ENCODE measurements at places on chromosomes 2 and 18.
A peak's percentile ranks its signal among the peaks of the same experiment; 100 is the strongest.

GRCh38 chr2:239278941-239279365 is 121.9 kb downstream of the HDAC4 start:
- H3K4me3 ChIP-seq = no peak overlapping the region
- no peaks in the 10 kb centered on the region for H3K36me3 ChIP-seq
- DNase-seq = peak; percentile 59
- no peaks in the 10 kb centered on the region for H3K4me1 ChIP-seq
- no peak overlapping the region for H3K27ac ChIP-seq
- H3K27me3 ChIP-seq = no peaks in the 10 kb centered on the region

DNA sequence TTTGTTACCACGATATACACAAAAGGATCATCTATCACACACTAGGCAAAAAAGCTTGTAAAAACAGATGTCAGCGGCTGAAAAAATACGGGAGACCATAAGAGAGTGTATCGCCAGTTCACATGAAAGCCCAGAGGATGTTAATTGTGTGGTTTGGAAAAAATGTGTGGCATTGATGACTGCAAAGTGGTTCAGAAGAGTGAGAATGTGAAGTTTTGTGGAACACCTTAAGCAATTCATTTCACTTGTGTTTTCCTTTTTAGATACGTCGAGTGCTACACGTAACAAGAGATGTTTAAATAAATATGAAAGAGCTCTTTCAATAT is 61.7 kb upstream of the DAPL1 start:
- H3K27ac ChIP-seq = no peak overlapping the region
- no peak for DNase-seq
- no peaks in the 10 kb centered on the region for H3K4me1 ChIP-seq
- H3K27me3 ChIP-seq = no peaks in the 10 kb centered on the region
- H3K36me3 ChIP-seq = no peaks in the 10 kb centered on the region

GRCh38 chr18:10487154-10487553 is 32.7 kb downstream of the APCDD1 start:
- no peaks in the 10 kb centered on the region for H3K27me3 ChIP-seq
- H3K4me1 ChIP-seq = no peaks in the 10 kb centered on the region
- no peak overlapping the region for H3K4me3 ChIP-seq
- H3K36me3 ChIP-seq = peaks cover 3% of the 10 kb centered on the region
- H3K27ac ChIP-seq = no peak overlapping the region

DNA sequence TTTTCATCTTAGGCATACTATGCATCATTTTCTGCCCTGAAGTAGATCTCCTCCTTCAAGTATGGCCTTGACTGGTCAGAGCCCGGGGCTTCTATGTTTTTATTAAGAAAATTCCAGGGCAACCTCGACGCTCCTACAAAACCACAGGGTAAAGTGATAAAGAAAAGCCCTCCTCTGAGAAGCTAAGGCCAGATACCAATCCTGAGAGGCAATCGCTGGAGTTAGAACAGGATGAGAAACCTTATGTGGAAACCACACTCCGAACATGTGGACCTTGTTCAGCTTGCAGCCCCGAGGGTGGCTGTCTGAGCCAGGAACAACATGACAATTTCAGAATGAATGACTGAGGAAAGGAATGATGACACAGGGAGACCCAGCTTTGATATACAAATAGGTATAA is 35.6 kb downstream of the RMC1 start:
- peaks cover 4% of the 10 kb centered on the region for H3K36me3 ChIP-seq
- H3K27ac ChIP-seq = no peak overlapping the region
- no peak for DNase-seq
- no peak overlapping the region for H3K4me3 ChIP-seq
- H3K27me3 ChIP-seq = no peaks in the 10 kb centered on the region
- H3K4me1 ChIP-seq = no peaks in the 10 kb centered on the region

- H3K4me3 ChIP-seq = no peak overlapping the region
- no peaks in the 10 kb centered on the region for H3K4me1 ChIP-seq
- H3K36me3 ChIP-seq = no peaks in the 10 kb centered on the region
Observed at GRCh38 chr18:54775686-54776085, 52.6 kb upstream of the RAB27B start.

- H3K4me3 ChIP-seq = no peak overlapping the region
- H3K4me1 ChIP-seq = peaks cover 6% of the 10 kb centered on the region
- H3K36me3 ChIP-seq = no peaks in the 10 kb centered on the region
- no peak for DNase-seq
Observed at GRCh38 chr18:63146828-63147409, 172.7 kb downstream of the BCL2 start.

- no peak overlapping the region for H3K4me3 ChIP-seq
- H3K27ac ChIP-seq = no peak overlapping the region
- H3K36me3 ChIP-seq = no peaks in the 10 kb centered on the region
- H3K4me1 ChIP-seq = no peaks in the 10 kb centered on the region
- DNase-seq = peak; percentile 47
- H3K27me3 ChIP-seq = no peaks in the 10 kb centered on the region
Observed at GRCh38 chr2:71610671-71611070, 157.3 kb downstream of the DYSF start.

DNA sequence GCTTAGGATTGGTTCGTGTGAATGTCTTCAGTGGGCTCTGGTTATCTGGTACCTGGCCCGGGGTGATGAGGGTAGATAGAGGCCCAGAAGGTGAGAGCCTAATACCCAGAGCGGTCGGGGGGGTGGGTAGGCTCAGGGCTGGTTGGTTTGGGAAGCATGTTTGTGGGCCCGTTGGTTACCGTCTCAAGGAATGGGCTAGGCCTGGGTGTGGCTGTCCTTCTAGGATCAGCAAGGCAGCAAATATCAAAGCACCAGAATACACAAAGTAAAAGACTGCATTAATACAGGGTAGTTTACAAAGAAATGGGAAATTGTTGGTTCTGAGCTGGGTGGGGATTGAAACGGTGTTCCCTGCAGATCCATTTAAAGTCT is 6.0 kb upstream of the IL1R2 start:
- no peak for DNase-seq
- H3K4me1 ChIP-seq = no peaks in the 10 kb centered on the region
- H3K36me3 ChIP-seq = no peaks in the 10 kb centered on the region
- no peaks in the 10 kb centered on the region for H3K27me3 ChIP-seq

GRCh38 chr2:172751564-172751963 is 15.9 kb downstream of the RAPGEF4 start:
- H3K27me3 ChIP-seq = no peaks in the 10 kb centered on the region
- H3K4me1 ChIP-seq = no peaks in the 10 kb centered on the region
- H3K36me3 ChIP-seq = no peaks in the 10 kb centered on the region
- DNase-seq = no peak

DNA sequence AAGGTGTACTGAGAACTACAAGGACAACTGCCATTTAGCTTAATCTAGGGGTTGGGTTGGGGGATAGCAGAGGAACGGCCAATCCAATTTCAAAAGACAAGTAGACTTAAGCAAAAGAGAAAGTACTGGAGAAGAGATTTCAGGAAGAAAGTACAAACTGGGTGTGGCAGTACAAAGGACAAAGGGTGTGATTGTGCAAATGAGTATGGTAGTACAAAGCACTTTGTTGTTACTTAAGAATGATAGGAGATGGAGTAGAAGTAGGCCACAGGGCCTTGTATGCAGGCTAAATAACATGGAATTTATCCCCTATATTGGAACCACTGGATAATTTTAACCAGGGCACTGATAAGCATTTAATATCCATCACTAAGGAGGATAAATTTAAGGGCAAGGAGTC is 4.7 kb upstream of the ORC2 start:
- no peak overlapping the region for H3K4me3 ChIP-seq
- H3K36me3 ChIP-seq = no peaks in the 10 kb centered on the region
- H3K4me1 ChIP-seq = no peaks in the 10 kb centered on the region
- no peaks in the 10 kb centered on the region for H3K27me3 ChIP-seq
- no peak overlapping the region for H3K27ac ChIP-seq

DNA sequence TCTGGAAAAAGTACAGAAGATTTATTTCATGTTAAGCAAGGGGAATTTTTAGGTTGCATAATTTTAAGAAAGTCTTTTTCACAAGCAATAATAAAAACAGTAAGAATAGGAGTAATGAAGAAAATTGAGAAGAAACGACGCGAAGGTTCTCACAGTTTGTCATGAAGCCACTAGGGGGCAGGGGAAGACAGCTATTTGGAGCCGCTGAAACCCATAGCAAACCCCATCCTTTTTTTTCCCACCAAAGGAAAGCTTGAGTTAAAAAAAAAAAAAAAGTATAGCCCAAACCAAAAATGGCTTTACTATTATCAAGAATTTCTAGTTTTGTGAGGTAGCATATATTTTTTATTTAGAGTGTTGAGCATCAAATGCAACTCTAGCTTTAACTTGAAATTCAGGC is 300.9 kb downstream of the PHLPP1 start:
- H3K4me1 ChIP-seq = no peaks in the 10 kb centered on the region
- no peak overlapping the region for H3K4me3 ChIP-seq
- H3K36me3 ChIP-seq = no peaks in the 10 kb centered on the region
- DNase-seq = no peak

DNA sequence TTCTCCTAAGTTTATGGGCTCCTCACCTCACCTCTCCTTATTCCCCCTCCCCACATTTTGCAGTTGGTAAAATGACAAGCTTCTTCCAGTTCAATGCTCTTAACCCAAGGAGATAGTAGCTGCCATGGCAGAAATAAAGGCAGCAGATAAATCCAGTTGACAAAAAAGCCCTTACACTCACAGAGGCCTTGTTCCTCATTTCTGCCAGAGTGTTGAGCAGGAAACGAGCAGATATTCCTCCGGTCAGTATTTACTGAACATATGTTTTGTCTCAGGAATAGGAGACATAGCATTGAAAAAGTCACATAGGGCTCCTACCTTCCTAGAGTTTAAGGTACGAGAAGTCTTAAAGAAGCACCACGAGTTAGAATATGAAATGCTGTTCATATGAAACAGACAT is 493.7 kb upstream of the TNP1 start:
- no peak overlapping the region for H3K27ac ChIP-seq
- H3K36me3 ChIP-seq = no peaks in the 10 kb centered on the region
- H3K4me1 ChIP-seq = peaks cover 10% of the 10 kb centered on the region
- DNase-seq = no peak

DNA sequence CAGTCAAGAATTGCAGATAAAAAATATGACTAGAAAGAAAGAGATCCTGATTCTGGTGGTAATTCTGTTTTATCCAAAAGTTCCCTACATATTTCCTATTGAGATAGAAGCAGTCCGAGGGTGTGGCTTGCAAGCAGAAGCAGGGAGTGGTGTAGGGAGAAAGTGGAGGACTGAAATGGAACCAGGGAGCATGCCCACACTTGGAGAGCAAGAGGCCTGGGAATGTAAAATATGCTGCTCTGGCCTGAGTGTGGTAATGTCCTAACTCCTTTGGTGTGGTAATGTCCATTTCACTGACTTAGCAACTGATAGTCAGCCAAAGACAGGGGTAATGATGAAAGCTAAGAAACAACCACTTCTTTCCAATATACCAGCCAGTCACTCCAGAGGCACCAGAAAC is 30.1 kb upstream of the FMNL2 start:
- no peaks in the 10 kb centered on the region for H3K27me3 ChIP-seq
- H3K36me3 ChIP-seq = no peaks in the 10 kb centered on the region
- no peaks in the 10 kb centered on the region for H3K4me1 ChIP-seq
- no peak for DNase-seq

DNA sequence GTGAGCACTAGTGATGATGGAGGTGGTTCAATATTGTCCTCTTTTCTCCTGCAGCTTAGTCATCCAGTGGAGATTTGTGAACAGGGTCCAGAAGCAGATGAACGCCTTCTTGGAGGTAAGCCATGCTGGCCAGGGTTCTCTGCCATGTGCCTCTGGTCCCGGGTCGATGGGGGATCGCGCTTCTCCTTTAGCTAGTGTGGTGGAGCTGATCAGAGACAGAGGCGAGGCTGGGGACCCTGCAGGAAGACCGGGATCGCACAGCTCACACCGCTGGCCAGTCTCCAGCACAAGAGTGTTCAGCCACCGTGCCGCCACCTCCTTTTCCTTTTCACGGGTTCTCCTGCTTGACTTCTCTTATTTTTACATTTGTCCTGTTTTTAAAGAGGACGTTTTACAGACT is 243.4 kb downstream of the ALPK2 start:
- no peaks in the 10 kb centered on the region for H3K27me3 ChIP-seq
- H3K4me1 ChIP-seq = no peaks in the 10 kb centered on the region
- H3K36me3 ChIP-seq = no peaks in the 10 kb centered on the region
- H3K4me3 ChIP-seq = no peak overlapping the region
- no peak overlapping the region for H3K27ac ChIP-seq
- no peak for DNase-seq

DNA sequence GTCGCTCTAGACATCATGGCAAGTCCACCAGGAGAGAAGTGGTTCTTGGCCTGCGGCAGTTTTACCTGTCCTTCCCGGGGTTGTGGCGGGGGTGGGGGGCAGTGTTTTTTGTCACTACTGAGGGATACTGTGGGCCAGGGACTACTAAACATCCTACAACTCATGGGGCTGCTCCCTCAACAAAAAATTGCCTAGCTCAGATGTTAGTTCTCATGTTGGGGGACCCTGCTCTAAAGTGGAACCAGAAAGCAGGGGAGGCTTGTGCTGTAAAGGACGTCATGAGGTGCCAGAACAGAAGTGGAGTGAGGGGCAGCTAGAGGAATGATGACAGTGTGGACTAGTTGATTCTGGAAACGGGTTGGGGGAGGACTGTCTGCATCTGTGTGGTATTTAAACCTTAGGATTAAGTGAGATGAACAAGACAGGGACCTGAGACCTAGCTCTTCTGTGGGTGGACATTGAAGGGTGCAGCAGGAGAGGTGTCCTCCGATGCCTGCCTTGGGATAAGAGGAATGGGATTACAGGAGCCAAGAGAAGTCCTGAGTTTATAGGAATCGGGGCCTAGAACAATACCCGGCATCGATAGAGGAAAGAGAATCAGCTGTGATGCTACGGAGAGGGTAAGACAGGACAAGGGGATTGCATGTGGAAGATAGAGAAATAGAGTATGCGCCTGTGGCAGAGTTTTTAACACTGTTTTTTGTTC is 2.7 kb downstream of the RPL31 start:
- no peaks in the 10 kb centered on the region for H3K27me3 ChIP-seq
- H3K4me3 ChIP-seq = no peak overlapping the region
- H3K4me1 ChIP-seq = no peaks in the 10 kb centered on the region
- H3K27ac ChIP-seq = no peak overlapping the region
- peaks cover 6% of the 10 kb centered on the region for H3K36me3 ChIP-seq

- H3K4me3 ChIP-seq = no peak overlapping the region
- no peaks in the 10 kb centered on the region for H3K27me3 ChIP-seq
- H3K27ac ChIP-seq = no peak overlapping the region
- H3K36me3 ChIP-seq = no peaks in the 10 kb centered on the region
- no peaks in the 10 kb centered on the region for H3K4me1 ChIP-seq
Observed at GRCh38 chr2:172173174-172173706, 70.5 kb upstream of the DLX2 start.

- no peak overlapping the region for H3K27ac ChIP-seq
- H3K27me3 ChIP-seq = no peaks in the 10 kb centered on the region
- DNase-seq = peak; percentile 55
Observed at GRCh38 chr2:62467475-62468321, 38.3 kb downstream of the TMEM17 start.

GRCh38 chr2:180739070-180739469 is 241.3 kb upstream of the UBE2E3 start:
- no peaks in the 10 kb centered on the region for H3K36me3 ChIP-seq
- H3K4me3 ChIP-seq = no peak overlapping the region
- H3K4me1 ChIP-seq = no peaks in the 10 kb centered on the region

DNA sequence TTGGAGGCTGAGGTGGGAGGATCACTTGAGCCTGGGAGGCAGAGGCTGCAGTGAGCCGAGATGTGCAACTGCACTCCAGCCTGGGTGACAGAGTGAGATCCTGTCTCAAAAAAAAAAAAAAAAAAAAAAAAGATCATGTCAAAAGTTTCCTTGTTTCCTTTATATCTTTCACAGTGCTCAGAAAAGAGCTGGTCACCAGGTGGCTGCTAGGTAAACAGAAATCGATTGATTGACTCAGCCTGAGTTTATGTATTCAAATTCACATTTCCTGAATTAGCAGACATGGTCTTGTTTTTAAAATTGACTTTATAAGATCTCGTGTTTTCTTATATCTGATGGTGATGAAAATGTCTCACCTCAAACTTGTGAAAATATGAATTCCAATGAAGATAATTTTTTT is 261.8 kb upstream of the FANCL start:
- H3K4me1 ChIP-seq = no peaks in the 10 kb centered on the region
- H3K4me3 ChIP-seq = no peak overlapping the region
- no peaks in the 10 kb centered on the region for H3K36me3 ChIP-seq
- H3K27me3 ChIP-seq = no peaks in the 10 kb centered on the region
- H3K27ac ChIP-seq = no peak overlapping the region
- DNase-seq = no peak
